ENCODE measurements at places on chromosomes 4 and X.

DNA sequence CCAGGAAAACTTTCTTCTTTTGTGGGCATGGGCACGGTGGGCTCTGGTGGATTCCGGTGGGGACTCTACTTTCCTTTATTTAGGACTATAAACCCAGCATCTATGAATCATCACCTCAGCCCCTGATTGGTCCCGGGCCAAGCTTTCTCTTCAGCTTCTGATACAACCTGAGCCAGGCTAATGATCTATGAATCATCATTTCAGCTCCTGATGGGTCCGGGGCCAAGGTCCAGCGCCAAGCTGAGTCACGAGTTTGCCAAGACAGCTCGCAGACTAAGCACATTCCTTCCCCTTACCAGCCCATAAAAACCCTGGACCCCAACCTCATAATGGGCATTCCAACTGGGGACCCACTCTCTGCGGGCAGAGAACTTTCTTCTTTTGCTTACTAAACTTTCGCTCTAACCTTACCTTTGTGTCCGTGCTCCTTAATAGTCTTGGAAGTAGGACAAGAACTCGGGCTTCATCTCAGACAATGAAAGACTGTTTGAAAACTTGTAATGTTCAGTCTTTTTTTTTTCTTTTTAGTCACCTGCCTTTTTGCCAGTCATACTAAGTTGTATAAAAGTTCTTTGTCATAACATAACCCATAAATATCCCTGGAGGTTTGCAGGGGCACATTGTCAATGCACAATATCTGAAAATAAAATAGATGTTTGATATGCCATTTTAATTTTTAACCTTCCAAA, 904.9 kb upstream of the EPHA5 start:
- no peak for DNase-seq

DNA sequence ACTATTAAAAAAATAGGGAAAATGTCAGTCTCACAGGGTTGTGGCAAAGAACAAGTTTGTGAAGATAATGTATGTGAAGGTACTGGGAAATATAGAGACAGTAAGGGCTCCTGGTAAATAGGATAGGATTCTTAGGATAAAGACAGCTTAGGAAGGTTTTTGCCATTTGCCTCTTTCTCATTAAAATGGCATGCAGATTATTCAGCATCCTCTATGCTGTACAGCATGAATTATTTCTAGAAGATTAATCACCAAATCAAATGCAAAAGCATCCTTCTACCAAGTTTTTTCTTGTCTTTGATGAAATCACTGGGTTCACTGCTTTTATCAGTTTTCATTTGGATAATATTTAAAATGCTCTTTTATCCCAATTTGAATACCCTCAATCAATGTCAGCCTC, 142.8 kb downstream of the NDST3 start:
- no peak for DNase-seq

DNA sequence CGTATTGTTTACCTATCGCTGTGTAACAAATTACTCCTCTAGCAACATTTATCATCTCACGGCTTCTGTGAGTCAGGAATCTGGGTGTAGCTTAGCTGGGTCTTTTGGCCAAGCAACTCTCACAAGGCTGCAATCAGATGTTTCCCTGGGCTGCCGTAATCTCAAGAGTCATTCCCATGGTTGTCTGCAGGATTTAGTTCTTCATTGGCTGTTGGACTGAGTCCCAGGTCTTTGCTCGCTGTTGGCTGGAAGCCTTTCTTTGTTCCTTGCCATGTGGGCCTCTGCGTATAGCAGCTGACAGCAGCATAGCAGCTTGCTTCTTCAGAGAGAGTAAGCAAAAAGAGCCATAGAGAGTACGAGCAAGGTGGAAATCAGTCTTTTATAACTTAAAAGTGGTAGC, 16.8 kb downstream of the POLR2B start:
- no peak for DNase-seq

GRCh38 chr4:176123710-176124407, 58.2 kb downstream of the WDR17 start:
- DNase-seq: no peak

GRCh38 chr4:911221-911751, 20.8 kb downstream of the GAK start:
- DNase-seq: no peak

Measured in activated CD4-positive, alpha-beta T cell treated with anti-CD3 and anti-CD28 coated beads, Interleukin-2, amount 50 U/mL, for 24 hours (primary cell).